ENCODE measurements at places on chromosomes 12 and 14.

GRCh38 chr12:110717037-110717436 is 25.7 kb downstream of the PPP1CC start:
- DNase-seq, result no peak

DNA sequence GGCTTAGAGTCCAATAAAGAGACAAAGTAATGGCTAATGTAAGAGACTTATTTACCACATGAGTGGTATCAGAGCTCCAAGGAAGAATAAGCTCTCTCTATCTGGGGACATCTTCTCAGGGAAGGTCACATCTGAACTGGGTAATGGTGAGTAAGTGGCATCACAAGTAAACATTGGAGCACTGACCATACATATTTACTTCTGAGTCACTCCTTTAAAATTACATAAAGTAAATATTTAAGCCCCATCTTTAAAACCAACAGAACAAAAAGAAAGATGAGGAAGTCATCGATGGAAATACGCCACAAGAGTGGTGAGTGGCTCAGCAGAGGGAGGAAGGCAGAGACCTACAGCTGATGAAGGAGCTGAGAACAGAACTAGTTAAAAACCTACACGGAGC is 159.9 kb downstream of the DUSP6 start:
- no peak for DNase-seq

GRCh38 chr14:84543859-84544258 is 986.1 kb upstream of the FLRT2 start:
- DNase-seq, result no peak

DNA sequence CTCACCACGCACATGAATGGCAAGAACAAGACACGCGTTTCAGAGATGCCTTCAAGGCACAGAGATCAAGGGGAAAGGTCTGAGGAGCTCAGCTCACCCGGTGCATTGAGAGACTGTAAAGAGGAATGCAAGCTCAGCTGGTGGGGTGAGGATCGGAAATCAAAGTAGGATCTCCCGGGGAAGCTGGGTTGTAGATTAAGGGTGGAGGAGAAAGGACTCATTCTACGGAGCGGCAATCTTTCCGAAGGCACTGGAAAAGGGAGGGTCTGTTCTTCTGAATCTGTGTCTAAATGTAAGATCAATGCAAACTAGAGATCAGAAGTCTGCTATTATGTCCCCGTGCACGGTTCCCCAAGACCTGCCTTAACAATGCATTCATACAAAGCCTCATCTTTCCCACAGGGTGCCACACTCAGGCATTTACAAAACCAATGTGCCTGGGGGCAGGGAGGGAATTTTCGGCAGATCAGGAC is 41.6 kb upstream of the PYGL start:
- DNase-seq, result no peak

DNA sequence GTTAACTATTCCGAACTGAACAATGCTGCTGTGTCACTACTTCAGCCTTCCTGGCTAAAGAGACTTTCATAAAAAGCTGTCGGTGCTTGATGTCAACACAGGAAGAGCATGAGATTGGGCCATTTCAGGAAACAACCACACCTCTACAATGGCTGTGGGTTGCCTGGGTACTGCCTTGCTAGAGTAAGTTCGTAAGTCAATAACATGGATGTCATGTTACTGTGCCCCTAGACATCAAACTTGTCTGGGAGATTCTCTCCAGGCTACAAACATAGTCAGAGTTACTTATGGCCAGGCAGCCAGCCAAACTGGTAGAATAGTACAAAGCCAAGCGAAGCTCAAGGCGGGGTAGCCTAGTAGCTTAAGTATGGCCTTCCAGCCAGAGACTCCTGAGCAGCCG is 23.1 kb downstream of the MAX start:
- DNase-seq, result no peak

- DNase-seq, result no peak
Measured at GRCh38 chr12:114476159-114476558, 70.2 kb upstream of the TBX5 start.

DNA sequence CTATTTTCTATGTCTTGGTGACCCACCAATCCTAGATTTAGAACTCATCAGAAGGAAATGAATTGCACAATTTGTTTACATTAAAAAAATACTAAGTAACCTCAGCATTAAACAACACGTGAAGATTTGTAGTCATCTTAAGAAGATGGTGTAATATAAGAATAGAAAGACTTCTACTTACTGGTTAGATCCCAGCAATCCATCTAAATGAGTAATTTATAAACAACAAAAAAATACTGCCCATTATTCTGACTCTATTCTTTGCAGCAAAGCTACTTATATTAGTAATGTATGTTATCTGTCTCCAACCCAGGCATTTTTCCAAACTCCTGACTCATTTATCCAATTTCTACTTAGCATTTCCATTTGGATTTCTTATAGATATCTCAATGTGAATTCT is 67.8 kb downstream of the CD163L1 start:
- no peak for DNase-seq

DNA sequence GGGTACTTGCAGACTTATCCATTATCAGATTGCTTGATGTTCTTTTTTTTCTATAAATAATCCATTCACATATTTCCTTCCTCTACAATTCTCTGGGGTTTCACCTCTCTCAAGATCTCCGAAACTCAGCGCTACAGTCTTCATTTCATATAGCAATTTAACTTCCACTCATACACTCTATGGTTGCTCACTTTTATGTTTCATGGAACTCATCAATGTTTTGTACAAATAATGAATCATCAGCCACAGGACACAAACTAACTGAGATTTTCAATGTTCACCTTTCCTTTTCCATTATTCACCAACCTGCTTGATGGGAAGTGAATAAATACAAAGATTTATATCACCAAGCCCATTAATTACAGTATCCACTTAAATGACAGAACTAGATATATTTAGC is 534.7 kb downstream of the LRFN5 start:
- DNase-seq, result no peak

DNA sequence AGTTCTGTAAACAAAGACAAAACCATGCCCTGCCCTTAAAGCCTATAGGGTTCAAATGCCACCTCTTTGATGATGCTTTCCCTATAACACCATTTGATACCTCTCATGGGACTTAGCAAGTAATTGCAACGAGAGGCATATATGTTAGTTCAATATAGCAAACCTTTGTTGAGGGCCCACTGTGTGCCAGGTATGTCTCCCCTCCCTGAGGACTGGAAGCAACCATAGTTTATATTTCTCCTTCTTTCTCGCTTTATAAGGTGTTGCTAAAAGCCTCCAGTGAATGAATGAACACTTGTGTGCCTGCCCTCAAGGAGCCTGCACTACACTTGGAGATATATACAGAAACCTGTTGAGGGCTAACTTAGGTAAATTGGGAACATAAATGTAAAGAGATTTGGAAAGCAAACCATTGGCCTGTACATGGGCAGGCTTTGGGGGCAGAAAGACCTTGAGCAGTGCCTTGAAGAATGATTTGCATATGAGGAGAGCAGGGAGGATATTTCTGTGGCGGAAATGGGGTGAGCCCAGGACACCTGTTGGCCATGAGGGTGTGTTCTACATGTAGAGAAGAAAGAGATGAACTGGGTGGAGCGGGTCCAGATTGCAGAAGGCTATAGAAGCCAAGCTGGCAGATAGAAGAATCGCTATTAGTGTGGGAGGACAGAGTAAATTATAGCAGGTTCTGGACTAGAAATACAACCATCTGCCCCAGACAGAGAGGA is 1.8 kb upstream of the CKAP4 start:
- no peak for DNase-seq

GRCh38 chr14:37870632-37871346 is 275.4 kb downstream of the TTC6 start:
- DNase-seq, result no peak

GRCh38 chr12:46887870-46888269 is 62.1 kb upstream of the SLC38A4 start:
- DNase-seq, result no peak

GRCh38 chr12:524167-524951 is 64.6 kb downstream of the B4GALNT3 start:
- DNase-seq, result no peak

GRCh38 chr12:67827820-67828383 is 161.3 kb upstream of the IFNG-AS1 start:
- no peak for DNase-seq

Data from liver (tissue), 10 donors.